Natural killer cell treated with Interleukin-12 subunit alpha and Interleukin-12 subunit beta and Interleukin-15 and Interleukin-18, amount 100 ng/mL, for 72 hours (primary cell): ENCODE measurements at places on chromosomes 5 and 9. TPM values are rescaled to one million over a fixed set of nuclear protein-coding genes. Genes with fewer than 3 reads are reported as not detected.

GABRA1 gene
- not detected for total RNA-seq

CMYA5 gene
- 0.64 TPM for total RNA-seq

FRRS1L gene
- total RNA-seq: not detected

GRXCR2 gene
- total RNA-seq: not detected

WNT8A gene
- total RNA-seq: not detected

CDH6 gene
- not detected for total RNA-seq

PRELID1 gene
- 360 TPM for total RNA-seq

PLPP1 gene
- total RNA-seq: 5.9 TPM

GLDC gene
- 1.4 TPM for total RNA-seq

DNA sequence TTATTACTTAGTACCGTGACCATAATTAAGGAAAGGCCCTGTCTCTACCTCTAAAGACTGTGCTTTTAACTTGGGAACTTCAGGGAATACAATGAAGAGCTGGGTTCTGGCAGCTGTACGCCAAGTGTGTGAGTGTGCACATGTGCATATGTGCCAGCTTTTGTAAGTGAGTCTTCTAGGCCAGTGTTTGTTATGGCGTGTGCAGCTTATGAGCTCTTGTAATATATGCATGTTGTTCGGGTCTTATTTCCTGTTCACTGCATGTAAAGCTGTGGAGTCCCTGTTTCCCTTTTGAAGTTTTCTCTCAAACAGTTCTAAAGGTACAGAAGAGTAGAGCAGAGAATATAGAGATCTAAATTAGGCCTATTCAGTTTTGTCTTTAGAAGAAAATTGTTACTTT is 30.5 kb downstream of the TGFBR1 start:
- no peak for DNase-seq

- DNase-seq: no peak
Measured at GRCh38 chr9:136399176-136400037, 563 bp downstream of the SNAPC4 start.

- DNase-seq: no peak
Measured at GRCh38 chr5:96716716-96717115, 54.5 kb downstream of the CAST start.

DNA sequence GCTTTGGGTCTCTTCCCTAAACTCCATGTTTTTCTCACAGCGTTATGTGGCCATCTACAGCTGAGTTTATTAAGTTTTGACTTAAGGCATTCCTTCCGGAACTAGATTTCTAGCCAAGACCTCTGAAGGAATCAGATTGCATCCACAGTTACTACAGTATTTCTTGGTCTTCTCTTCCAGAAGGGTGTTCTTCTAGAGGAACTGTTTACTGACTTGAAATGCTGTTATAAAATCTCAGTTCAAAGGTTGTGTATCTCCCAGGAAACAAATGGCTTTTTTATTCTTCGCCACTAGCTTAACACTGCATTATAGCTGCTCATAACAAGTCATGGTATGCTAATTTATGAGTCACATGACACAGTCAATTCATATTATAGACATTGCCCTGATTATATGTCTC is 55.3 kb upstream of the RAD23B start:
- DNase-seq: no peak

- DNase-seq: no peak
Measured at GRCh38 chr5:38163636-38164237, 94.6 kb upstream of the EGFLAM start.

DNA sequence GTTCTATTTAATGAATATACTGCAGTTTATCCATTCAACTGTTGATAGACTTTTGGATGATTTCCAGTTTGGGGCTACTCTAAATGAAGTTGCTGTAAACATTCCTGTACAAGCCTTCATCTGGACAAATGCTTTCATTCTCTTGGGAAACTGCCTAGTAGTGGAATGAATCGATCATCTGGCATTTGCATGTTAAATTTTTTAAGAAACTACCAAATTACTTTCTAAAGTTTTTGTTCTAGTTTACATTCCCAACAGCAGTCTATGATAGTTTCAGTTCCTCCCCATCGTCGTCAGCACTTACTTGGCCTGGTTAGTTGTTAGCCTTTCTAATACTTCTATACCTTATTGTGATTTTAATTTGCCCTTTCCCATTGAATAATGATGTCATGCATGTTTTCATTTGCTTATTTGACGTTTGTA is 306.3 kb downstream of the FER start:
- DNase-seq: no peak

- no peak for DNase-seq
Measured at GRCh38 chr5:89036704-89037489, 153.9 kb upstream of the MEF2C start.

DNA sequence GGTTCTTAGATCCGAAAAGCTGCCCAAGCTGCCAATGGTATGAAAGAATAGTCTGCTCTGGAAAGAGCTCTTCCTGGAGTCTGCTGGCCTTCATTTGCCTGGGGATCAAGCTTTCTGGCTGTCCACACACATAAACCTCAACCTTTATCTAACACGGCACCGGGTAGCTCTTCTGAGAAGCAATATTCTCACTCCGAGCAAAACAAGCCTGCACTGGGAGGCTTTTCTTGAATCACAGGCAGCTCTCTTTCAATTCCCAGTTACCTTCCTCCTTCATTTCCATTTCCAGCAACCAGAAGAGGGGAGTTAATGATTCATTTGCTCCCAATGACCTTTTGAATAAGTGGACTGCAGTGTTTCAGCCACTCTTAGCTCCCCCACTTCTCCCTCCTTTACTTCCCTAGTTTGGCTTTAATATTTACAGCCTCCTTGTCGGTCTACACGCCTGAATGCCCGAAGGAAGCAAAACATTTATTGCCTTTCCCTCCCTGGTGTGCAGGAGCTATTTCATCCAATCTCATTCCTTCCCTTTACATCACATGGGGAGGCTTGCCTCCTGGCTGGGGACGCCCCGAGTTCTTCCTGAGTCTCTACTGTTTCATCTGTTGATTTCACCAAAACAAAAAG is 187.1 kb downstream of the ARHGEF28 start:
- no peak for DNase-seq

DNA sequence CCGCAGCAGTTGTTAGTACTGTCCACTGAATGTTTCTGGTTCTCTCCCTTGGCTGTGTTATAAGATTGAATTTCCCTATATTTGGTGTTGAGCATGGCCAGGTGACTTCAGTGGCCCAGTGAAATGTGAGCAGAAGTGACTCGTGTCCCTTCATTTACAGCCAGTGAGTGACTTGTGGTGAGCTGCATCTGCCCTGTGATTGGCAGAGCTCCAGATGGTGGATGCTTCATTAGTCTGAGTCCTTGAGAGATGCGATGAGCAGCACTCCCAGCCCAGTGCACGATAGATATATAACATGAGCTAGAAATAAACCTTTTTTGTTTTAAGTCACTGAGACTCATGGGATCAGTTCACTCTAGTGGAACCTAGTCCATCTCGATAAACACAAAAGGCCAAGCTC is 19.3 kb downstream of the PCSK5 start:
- DNase-seq: no peak

DNA sequence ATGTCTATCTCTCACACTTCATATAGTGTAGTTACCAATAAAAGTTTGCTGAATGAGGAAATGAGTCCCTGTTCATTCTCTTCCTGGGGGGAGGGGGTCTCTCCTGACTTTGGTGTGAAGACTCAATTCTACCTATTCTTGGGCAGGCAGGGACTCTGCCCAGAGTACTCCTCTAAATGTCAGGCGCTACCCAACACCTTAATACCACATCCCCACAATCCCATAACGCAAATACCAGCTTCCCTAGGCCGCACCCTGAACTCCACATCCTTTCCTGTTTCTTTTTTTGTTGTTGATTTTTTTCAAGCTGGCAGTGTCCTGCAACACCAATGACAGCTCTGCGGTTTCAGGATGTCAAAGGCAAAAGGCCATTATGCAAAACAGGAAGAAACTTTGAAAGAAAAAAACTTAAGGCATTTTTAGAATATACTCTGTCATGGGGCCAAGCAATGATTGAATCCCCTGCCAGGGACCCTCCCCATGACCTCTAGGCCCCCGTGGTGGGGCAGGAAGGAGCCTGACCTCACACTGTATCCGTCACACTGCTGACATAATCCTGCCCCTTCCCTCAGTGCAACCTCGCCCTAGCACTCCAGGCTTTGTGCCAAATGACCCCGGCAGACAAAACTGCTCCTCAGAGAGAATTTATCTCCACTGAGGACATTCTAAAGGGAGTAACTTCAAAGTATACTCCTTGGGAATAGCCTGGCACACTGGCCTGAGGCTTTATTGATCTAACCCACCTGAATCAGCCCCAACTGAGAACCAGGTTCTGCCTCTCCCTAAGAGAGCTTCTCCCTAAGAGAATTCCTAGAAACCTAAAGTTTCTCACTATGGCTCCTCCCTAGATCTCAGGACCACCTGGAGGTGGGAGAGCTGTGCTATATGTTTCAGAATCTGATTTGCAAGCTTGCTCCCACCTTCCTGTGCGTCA is 8.0 kb downstream of the B4GALT1 start:
- DNase-seq: no peak

GRCh38 chr9:130639124-130639765 is 25.1 kb upstream of the PRDM12 start:
- no peak for DNase-seq

DNA sequence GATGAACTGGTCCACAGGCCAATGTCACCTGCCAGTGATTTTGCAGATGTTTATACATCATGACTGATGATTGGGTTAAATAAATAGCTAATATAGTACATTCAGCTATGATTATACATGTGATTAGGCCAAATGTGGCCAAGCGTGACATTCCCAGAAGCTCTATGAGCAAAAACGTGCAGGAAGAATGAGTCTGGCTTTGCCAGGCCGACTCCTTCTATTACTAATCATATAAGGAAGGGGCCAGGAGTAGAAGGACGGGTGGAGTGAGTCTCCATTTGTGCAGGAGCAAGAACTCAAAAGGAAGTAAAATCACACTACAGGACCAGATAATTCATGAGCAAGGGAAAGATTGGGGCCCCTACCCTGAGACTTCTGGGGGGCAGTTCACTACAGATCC is 178.2 kb downstream of the ROR2 start:
- no peak for DNase-seq

DNA sequence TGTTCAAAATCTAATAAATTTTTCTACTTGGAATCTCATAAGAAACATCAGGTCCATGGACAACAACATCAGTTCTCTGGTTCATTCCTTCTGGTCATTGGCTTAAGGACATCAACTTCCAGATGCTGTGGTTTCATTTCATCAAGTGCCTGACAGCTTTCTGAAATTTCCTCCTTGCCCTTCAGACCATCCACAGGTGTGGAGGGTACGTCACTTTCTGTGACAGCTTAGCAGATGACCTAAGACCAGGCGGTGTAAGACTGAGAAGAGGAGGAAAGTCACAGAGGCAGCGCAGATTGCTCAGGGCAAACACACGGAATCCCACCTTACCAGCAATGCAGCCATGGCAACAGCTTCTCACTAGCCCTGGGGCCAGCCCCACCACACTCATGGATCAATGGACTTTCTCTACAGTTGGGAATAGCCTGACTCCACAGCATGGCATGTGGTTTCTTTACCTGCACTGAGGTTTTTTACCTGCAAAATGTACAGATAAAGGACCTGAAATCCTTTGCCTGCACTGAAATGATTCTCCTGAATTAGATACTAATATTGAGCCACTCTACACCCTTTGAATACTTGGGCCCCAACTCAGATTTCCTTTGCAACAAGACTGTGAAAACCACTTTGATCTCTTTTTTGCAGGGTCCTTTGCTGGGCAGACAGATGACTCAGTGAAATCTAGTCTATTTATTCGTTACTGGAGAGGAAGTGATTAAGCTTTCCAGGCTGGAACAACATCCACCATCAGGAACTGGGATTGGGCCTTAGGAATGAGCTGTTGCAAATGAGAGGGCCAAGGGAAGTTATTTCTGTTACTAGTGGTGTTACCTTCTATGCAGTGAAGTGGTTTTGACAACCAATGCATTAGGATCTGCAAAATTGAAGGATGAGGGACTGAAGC is 26.9 kb downstream of the TICAM2 start:
- no peak for DNase-seq

GRCh38 chr5:149794487-149794971 is 64.4 kb downstream of the PPARGC1B start:
- DNase-seq: no peak

DNA sequence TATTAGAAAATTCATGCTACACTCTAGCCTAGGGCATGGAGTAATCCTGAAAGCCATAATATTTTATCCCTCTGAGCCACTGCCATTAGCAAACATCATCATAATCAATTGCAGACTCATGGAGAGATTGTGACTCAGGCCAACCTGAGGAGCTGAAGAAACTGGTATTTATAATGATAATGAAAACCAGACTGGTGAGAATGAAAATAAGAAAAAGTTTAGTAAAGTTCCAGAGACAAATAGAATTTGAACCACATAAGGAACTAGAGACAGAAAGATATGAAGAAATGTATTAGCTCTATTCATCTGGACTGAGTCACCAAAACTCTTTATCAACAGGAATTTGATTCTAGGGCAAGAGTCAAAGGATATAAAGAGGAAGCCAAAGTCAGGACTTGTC is 158.7 kb downstream of the DRD1 start:
- no peak for DNase-seq

GRCh38 chr5:43027054-43027785 is 12.9 kb downstream of the ANXA2R start:
- no peak for DNase-seq

GRCh38 chr9:7976167-7976755 is 176.7 kb upstream of the DMAC1 start:
- DNase-seq: peak; percentile 85

GRCh38 chr5:113187906-113188305 is 211.3 kb downstream of the DCP2 start:
- no peak for DNase-seq

DNA sequence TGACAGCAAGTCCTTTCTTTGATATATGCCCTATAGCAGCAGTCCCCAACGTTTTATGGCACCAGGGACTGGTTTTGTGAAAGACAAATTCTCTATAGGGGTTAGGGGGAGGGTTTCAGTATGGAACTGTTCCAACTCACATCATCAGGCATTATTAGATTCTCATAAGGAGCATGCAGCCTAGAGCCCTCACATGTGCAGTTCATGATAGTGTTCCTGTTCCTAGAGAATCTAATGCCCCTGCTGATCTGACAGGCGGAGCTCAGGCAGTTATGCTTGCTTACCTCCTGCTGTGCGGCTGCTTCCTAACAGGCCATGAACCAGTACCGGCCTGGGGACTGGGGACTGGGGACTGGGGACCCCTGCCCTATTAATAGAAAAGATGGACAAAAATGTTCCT is 2.7 kb upstream of the RAPGEF6 start:
- no peak for DNase-seq

GRCh38 chr5:55151923-55152842 is 7.8 kb upstream of the GPX8 start:
- DNase-seq: no peak

DNA sequence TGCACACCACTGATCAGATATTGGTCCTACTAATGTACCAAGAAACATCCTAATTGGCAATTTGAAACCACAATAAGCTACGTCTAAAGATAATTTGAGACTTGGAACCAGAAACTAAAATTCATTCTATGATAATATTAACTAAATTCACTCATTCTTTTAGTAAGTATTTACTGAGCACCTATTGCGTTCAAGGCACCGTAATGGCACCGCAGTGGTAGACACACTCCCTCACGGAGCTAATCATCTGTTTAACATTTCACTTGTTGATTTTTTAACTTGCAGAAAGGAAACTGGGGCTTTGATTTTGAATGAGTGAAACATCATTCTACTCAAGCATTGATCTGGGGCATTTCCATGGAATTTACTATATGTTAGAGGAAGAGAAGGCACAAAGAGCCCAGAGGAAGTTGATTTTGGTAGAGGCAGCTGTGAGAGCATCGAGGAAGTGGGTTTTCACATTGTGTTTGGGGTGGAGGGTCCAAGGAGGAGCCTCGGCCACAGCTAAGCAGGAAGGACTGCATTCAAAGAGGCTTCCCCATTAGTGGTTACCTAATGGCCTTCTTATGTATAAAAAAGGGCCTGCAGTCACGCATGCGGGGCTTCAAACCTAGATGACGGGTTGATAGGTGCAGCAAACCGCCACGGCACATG is 7.1 kb downstream of the RAPGEF1 start:
- DNase-seq: peak; percentile 76
